Fibroblast of villous mesenchyme (primary cell): ENCODE measurements at places on chromosomes 2 and 18. TPM values are rescaled to one million over a fixed set of nuclear protein-coding genes. Genes with fewer than 3 reads are reported as not detected.

DNA sequence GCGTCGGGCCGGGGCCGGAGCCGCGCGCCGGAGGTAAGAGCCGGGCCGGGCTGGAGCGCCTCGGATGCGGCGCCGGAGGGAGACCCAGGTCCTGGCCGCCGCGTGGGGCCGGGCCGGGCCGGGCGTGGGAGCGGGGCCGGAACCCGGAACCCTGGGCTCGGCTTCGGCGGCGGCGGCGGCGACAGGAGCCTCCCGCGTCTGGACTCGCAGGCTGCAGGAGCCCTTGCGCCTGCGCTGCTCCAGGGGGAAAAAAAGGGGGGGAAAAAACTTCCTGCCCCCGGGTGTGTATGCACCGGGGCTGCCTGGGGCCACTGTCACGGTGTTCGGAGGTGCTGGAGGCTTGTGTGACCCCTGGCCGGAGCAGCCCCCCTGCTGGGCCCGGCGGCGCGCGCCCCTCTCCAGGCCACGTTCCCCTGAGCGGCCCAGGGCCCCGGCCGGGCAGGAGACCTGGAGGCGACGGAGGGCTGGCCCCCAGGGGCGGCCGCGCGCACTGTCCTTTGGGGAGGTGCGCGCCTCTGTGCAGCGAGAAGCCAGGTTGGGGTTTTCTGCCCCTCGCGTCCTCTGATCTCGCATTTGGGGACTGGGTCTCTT, 864 bp downstream of the KLHL29 start:
- no peak for DNase-seq

DNA sequence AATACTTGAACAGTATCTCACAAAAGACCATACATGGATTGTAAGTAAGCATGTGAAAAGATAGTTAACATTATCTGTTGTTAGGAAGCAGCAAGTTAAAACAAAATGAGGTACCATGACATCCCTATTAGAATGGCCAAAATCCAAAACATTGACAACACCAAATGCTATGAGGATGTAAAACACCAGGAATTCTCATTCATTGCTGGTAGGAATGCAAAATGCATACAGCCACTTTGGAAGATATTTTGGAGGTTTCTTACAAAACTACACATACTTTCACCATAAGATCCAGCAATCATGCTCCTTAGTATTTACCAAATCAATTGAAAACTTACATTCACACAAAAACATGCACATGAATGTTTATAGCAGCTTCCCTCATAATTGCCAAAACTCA, 30.9 kb upstream of the ICOS start:
- DNase-seq: no peak

- DNase-seq: no peak
Measured at GRCh38 chr18:23071285-23071684, 64.0 kb upstream of the CABLES1 start.

RAB17 gene
- total RNA-seq: 0.43 and 0.64 TPM in 2 replicates

DNA sequence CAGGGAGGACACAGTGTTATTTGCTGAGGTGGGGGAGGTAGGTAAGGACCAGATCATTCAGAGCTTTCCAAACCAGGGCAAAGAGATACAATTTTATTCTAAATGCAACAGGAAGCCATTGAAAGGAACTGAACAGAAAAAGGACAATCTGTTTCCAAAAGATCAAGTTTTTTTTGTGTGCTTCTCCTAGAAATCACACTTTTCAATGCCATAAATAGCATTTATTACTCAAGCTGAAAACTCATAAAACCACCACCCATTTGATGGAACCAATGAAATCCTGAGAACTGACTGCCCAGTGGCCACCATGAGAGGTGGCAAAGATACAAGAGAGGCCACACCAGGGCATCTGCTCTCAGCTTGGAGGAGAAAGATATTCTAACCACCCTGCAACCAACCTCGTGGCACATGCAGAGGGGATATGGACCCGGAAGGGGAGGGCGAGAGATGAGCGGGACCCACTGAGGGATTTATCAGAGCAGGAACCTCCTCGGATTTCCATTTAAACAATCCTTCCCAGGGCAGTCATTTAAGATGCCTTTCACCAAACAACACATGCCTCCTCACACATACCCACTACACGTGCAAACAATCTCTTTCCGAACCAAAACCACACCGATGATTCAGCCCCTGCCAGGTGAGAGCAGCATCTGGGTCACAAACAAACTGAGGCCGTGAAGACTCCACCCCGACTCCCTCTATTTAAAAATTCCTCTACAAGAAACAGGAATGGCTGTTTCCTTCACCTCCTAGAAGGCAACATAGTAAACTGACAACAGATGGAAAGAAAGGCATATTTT, 8.8 kb downstream of the CYB5A start:
- DNase-seq: no peak

DNA sequence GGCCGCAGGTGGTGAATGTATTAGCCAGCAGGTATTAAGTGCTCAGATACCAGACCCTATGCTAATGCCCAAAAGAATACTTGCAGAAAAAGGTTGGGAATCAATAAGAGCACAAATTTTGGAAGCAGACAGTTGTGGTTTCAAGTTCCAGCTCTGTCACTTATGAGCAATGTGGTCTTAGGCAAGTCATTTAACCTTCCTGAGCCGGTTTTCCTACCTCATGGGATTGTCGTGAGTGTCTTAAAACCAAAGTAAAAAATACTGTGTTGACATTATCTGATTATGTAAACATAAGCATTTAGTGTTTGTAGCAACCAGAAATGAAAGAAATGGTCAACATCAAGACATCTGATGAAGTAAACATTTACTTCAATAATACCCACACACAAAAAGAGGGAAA, 93.0 kb upstream of the CHST9 start:
- no peak for DNase-seq

C2orf72 gene
- not detected in 2 replicates for total RNA-seq

- DNase-seq: no peak
Measured at GRCh38 chr18:68244786-68245185, 470.1 kb downstream of the TMX3 start.

DNA sequence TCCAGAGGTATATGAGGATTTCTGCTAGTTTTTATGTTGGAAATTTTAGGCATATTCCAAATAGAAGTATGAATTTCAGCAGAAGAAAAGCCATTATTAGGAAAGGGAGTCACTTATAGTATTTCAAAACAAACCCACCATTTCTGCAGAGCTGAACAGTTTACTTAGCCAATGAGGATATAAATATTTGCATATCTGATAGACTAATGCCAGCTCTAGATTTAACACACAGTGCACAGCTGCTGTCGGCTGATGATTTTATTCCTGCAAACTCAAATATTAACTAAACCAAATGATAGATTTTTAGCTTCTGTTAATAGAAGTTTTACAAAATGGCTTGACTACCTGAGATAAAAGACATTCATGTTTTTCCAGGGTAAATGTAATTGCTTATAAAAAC, 375.8 kb upstream of the FANCL start:
- no peak for DNase-seq

ITM2C gene
- 37.1 and 58.6 TPM in 2 replicates for total RNA-seq

- DNase-seq: no peak
Measured at GRCh38 chr18:39622431-39622830, 2056.8 kb upstream of the CELF4 start.

RTTN gene
- total RNA-seq: 15.1 and 24.2 TPM in 2 replicates

- DNase-seq: no peak
Measured at GRCh38 chr18:36667811-36668210, 161.0 kb downstream of the TPGS2 start.

MC5R gene
- total RNA-seq: not detected in 2 replicates

DNA sequence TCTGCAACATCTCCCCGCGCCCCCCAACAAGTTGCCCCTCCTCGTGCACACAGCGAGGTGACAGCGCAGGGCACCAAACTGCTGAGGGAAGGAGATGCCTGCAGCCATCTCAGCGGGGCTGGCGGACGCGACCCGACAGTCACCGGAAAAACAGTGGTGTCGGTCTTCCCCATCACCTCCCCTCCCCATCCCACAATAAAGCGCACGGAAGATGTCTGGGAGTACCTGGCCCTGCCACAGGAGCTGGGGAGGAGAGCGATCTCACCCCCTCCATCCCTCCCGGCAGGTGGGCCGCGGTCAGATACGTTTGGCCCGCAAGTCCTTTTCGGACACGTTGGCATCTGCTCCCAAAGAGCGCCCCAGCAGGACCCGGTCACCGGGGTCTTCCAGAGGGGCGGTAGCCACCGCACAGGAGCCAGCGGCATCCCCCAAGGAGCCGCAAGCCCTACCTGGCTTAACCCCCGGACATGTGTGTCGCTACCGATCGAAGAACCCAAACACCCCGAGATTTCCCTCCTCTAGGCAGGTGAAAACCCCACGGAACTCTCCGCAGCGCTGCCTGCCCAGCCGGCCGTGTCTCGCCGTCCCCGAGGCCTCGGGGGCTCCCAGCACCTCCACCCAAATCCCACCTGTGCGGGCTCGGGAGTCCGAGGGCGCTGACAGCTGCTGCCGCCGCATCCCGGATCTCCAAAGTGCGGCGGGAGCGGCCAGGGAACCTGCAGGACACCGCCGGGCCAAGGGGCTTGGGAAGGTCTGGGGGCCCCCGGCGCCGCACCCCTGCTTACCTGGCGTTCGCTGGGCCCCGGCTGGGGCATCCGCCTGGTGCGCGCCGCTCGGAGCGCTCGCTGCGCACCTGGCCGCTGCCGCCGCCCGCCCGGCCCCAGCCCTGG, 657 bp downstream of the ATP8B1 start:
- DNase-seq: no peak

GRCh38 chr2:204896146-204896545, 350.9 kb downstream of the PARD3B start:
- no peak for DNase-seq

- peak; percentile 78 for DNase-seq
Measured at GRCh38 chr2:120589771-120590608, 145.7 kb upstream of the GLI2 start.

- DNase-seq: no peak
Measured at GRCh38 chr2:201157694-201158093, 25.2 kb upstream of the CASP10 start.

DNA sequence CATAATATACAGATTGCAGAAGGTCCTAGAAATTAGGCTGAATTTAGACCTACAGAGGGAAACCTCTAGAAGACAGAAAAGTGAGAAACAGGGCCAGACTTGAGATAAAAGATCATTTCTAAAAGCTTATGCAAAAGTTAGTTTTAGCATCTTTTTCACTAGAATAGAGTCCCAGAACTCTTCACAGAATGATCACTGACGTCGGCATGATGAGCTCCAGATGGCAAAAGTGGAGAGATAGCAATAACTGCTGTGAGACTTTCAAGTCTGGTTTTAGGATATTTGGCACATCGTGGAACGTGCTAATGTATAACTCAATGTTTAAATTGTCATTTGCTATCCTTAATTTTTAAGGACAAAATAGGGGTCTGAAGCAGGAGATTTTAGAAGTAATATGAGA, 1050.7 kb upstream of the CELF4 start:
- DNase-seq: no peak

DNA sequence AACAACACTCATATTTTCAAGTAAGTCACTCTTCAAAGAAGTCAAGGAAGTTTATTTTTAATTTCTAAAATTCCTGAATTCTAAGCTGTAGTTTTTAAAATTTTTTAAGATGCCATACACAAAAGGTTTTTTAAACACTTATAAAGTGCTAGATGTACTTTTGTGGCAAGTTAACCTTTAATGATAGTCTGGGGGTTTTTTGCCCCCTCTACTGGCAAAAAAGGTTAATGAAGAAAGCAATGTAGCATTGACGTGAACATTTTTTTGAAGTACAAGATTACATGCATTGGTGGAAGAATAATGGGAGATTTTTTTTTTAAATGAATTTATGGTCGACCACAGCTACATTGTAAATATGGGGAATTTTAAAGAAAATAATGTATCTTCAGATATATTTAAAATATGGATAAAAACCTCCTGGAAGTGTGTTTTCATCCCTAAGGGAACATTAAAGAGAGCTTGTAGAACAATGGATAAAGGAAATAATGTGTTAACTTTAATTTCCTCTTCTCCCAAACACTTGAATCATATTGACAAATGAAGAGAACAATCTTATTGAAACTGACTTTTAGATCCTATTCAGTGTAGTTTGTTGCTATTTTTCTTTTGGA, 12.6 kb downstream of the ITPRID2 start:
- DNase-seq: peak; percentile 63

DPP4 gene
- total RNA-seq: 58.6 and 130 TPM in 2 replicates

RNU2-63P gene
- under 0.01 TPM in 1 of 2 replicates, not detected in the other for total RNA-seq

GRCh38 chr2:238927746-238928519, 80.0 kb downstream of the TWIST2 start:
- DNase-seq: no peak

UGT1A10 gene
- not detected in 2 replicates for total RNA-seq
